ENCODE measurements at places on chromosomes 1 and 21. TPM values are rescaled to one million over a fixed set of nuclear protein-coding genes. Genes with fewer than 3 reads are reported as not detected.

DNA sequence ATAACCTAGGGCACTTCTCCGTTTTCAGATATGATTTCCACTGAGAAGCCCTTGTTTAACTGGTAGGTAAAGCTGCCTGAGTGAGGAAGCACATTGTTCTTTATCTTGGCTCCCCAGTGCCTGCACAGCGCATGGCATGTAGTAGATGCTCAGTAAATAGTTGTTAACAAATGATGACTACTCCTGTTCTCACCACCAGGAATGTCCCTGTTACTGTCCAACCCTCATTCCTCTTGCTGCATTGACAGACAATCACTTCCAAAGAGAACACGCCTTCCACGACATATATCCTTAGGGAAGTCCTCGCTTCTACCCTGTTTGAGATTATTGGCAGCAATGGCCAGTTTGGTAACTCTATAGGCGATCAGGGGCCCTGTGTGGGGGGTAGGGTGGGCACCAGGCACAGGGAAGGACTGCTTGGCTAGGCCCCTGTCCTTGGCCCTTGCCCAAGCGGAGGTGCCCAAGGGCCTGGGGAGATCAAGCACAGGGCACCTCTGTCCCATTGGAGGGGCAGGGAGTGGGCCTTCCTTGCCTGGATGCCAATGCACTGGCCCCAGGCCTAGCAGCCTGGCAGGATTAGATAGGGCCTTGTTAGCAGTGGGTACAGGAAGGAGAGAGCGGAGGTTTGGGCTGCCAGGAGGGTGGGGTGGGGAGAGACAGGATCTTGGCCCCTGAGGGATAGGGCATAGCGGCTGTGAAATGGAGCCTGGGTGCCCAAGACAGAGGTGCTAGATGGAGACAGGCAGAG is 10.2 kb downstream of the NES start:
- H3K4me3 ChIP-seq, result no peak overlapping the region
- peaks cover 70% of the 10 kb centered on the region for H3K4me1 ChIP-seq
- no peaks in the 10 kb centered on the region for H3K27me3 ChIP-seq
- no peak for DNase-seq
- peak overlapping the region; percentile 72 for H3K27ac ChIP-seq

DNA sequence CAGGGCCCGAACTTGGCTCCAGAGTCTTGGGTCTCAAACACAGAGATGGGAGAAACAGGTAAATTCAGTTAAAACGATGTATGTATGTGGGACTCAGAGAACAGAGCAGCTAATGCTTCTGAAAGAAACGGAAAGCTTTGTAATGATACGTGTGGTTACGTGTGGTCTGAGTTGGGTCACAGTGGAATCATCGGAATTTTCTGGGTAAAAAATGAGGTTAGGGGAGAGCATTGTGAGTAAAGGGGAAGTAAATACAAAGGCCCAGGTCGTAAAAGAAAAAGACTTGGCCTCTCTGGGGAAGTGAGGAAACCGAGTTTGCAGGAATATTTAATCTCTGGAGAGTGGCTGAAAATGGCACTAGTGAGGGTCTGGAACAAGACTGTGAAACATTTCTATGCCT is 8.3 kb downstream of the NHLH2 start:
- peaks cover 17% of the 10 kb centered on the region for H3K4me1 ChIP-seq
- H3K36me3 ChIP-seq, result no peaks in the 10 kb centered on the region
- peaks cover 46% of the 10 kb centered on the region for H3K27me3 ChIP-seq
- H3K4me3 ChIP-seq, result no peak overlapping the region
- no peak for DNase-seq

DNA sequence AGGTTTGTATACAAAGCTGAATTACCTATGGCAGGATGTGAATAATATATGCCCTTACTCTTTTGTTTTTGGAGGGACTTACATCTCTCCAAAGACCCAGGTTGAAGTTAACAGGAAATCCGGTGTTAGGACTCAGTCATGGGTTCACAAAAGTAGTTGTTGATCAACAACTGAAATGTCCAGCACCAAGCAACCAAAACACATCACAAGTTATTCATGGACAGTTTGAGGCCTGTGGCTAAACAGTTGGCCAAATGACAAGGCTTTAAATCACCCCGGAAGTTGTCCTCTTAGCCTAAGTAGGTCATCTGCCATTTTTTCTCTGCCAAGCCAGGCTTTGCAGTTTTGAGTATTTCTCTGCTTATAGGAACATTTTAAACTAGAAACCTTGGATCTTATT is 89.9 kb downstream of the CD247 start:
- no peak for DNase-seq
- peaks cover 7% of the 10 kb centered on the region for H3K36me3 ChIP-seq
- no peaks in the 10 kb centered on the region for H3K4me1 ChIP-seq
- no peaks in the 10 kb centered on the region for H3K27me3 ChIP-seq

GRCh38 chr1:208080396-208081286 is 163.5 kb downstream of the PLXNA2 start:
- no peak overlapping the region for H3K4me3 ChIP-seq
- no peaks in the 10 kb centered on the region for H3K27me3 ChIP-seq
- peaks cover 81% of the 10 kb centered on the region for H3K36me3 ChIP-seq

GRCh38 chr1:214331180-214331579 is 50.2 kb downstream of the SMYD2 start:
- no peaks in the 10 kb centered on the region for H3K4me1 ChIP-seq
- no peak for DNase-seq
- H3K27me3 ChIP-seq, result no peaks in the 10 kb centered on the region
- no peak overlapping the region for H3K27ac ChIP-seq
- no peak overlapping the region for H3K4me3 ChIP-seq

GRCh38 chr1:104874044-104874443 is 1124.3 kb downstream of the AMY1C start:
- H3K4me3 ChIP-seq, result no peak overlapping the region
- no peaks in the 10 kb centered on the region for H3K36me3 ChIP-seq
- H3K27me3 ChIP-seq, result no peaks in the 10 kb centered on the region
- H3K4me1 ChIP-seq, result no peaks in the 10 kb centered on the region
- no peak for DNase-seq

DNA sequence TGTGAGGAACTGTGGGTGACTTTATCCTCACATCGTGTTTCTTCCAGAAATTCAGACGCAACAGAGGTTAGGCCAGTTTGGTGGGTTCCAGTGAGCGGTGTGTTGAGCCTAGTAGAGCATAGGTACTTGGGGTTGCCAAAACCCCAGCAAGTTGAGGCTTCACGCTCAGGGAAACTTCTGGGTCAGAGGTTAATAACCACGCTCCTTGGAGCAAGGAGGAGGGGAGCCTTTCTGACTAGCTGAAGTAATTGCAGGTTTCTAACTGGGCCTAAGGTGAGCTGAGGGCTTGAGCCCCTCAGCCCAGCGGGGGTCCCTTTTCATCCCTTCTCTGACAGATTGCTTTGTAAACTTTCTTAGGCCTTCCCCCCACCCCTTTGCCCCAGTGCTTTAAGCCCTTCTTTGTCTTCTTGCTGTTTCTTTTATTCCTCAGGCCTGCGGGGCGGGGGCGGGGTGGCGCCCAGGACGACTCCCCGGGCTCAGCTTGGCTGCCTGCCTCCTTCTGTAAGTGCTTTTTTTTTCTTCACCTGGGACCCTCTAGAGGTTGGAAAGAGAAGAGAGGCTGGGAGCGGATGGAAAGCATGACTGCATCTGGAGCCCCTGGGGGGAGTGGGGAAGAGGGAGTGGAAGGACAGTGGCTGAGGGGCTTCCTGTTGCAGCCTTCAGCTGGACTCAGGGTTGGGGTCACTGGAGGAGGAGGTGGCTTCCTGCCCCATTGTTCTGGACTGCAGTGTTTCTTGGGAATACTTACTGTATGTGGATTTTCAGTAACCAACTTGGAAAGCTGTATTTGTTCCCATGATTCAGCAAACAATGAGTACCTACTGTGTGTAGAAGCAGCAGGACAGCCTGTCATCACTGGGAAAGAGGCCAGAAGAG is 1.3 kb upstream of the ZNF436 start:
- peak overlapping the region; percentile 63 for H3K27ac ChIP-seq
- DNase-seq, result no peak
- H3K36me3 ChIP-seq, result no peaks in the 10 kb centered on the region
- peak overlapping the region; percentile 82 for H3K4me3 ChIP-seq

- H3K27ac ChIP-seq, result no peak overlapping the region
- no peak overlapping the region for H3K4me3 ChIP-seq
- peaks cover 12% of the 10 kb centered on the region for H3K27me3 ChIP-seq
These were observed 112.5 kb upstream of the NBPF11 start for GRCh38 chr1:148264374-148265276.

GRCh38 chr1:169884634-169885033 is 9.1 kb downstream of the SCYL3 start:
- peaks cover 4% of the 10 kb centered on the region for H3K4me1 ChIP-seq
- DNase-seq, result no peak
- no peak overlapping the region for H3K27ac ChIP-seq
- peaks cover 47% of the 10 kb centered on the region for H3K36me3 ChIP-seq
- H3K27me3 ChIP-seq, result no peaks in the 10 kb centered on the region
- no peak overlapping the region for H3K4me3 ChIP-seq

DNA sequence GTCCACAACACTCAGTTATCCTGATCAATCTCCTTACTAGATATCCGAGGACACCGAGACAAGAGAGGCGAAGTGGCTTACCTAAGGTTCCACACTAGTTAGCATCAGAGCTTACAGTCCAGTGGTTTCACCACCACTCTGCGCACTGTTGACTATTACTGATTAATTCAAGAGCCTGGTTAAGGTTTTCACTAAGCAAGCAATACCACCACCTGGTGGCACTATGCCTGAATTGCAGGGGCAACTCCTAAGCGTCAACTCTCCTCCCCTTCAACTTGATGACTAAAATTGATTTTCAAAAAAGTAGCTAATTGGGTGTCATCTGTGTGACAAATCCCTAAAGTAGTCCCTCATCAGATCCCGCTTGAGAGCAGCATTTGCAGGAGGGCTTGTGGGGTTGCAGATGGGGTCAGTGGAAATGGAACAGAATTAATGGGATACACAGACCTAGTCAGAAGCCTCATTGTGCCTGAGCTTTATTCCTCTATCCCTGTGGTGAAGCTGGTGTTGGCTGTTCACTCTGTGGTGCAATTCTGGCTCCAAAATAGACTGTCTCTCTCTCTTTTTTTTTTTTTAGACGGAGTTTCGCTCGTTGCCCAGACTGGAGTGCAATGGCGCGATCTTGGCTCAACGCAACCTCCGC is 9.1 kb downstream of the TTC22 start:
- no peaks in the 10 kb centered on the region for H3K4me1 ChIP-seq
- no peak overlapping the region for H3K27ac ChIP-seq
- DNase-seq, result no peak
- H3K4me3 ChIP-seq, result no peak overlapping the region

DNA sequence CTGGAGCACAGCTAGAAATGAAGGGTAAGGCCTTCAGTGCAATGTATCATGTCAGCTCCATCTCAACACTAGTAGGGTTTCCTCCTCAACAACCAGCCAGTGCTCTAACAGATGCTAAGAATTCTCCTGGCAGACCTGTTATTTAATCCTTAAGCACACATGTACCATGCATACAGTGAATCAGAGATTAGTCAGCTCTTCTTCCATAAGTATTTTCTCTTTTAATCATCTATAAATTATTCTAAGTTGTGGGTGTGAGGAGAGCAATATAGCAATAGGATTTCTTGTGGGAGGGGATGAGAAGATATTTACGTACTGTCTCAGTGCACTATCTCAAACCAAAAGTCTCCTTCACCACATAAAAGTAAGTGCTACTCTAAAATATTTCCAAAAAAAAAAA is 95.3 kb downstream of the COP1 start:
- no peaks in the 10 kb centered on the region for H3K4me1 ChIP-seq
- H3K4me3 ChIP-seq, result no peak overlapping the region
- H3K36me3 ChIP-seq, result peaks cover 24% of the 10 kb centered on the region
- H3K27me3 ChIP-seq, result no peaks in the 10 kb centered on the region
- no peak for DNase-seq

GRCh38 chr1:207766569-207766968 is 14.7 kb downstream of the CD46 start:
- H3K4me3 ChIP-seq, result no peak overlapping the region
- H3K4me1 ChIP-seq, result no peaks in the 10 kb centered on the region
- no peak for DNase-seq
- peaks cover 88% of the 10 kb centered on the region for H3K36me3 ChIP-seq

GRCh38 chr1:205675247-205675646 is 5.1 kb downstream of the SLC45A3 start:
- no peak for DNase-seq
- peaks cover 25% of the 10 kb centered on the region for H3K4me1 ChIP-seq
- H3K27ac ChIP-seq, result no peak overlapping the region
- H3K27me3 ChIP-seq, result peaks cover 1% of the 10 kb centered on the region
- H3K36me3 ChIP-seq, result no peaks in the 10 kb centered on the region
- no peak overlapping the region for H3K4me3 ChIP-seq

DNA sequence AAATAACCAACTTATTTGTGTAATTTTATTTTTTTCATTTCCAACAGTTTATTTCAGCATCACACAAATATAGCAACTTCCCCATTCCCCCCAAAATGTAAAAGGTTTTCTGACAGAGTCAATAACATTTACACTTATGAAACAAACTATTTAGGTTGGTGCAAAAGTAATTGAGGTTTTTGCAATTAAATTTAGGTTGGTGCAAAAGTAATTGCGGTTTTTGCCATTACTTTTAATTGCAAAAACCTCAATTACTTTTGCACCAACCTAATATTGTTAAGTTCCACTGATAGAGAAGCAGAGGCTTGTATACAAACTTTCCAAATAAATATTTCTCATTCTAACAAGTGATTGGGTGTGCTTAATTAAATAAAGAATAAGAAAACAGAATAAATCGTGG is 270.9 kb upstream of the DUSP10 start:
- H3K4me3 ChIP-seq, result no peak overlapping the region
- H3K4me1 ChIP-seq, result no peaks in the 10 kb centered on the region
- no peak overlapping the region for H3K27ac ChIP-seq
- no peaks in the 10 kb centered on the region for H3K27me3 ChIP-seq

GRCh38 chr1:113835686-113836290 is 23.5 kb upstream of the RSBN1 start:
- no peak for DNase-seq
- H3K27ac ChIP-seq, result no peak overlapping the region
- no peaks in the 10 kb centered on the region for H3K27me3 ChIP-seq

GRCh38 chr1:119133987-119134386 is 6.5 kb downstream of the WARS2 start:
- H3K27ac ChIP-seq, result no peak overlapping the region
- H3K4me1 ChIP-seq, result no peaks in the 10 kb centered on the region
- no peak for DNase-seq
- H3K4me3 ChIP-seq, result no peak overlapping the region

GRCh38 chr1:186531561-186532165 is 70.7 kb upstream of the PDC start:
- H3K27me3 ChIP-seq, result no peaks in the 10 kb centered on the region
- H3K4me3 ChIP-seq, result no peak overlapping the region
- no peak overlapping the region for H3K27ac ChIP-seq
- no peaks in the 10 kb centered on the region for H3K36me3 ChIP-seq
- no peak for DNase-seq

The PROK1 gene
- not detected for total RNA-seq

The CADM3 gene
- total RNA-seq, result 8.8 TPM

The PDIK1L gene
- total RNA-seq, result 11.8 TPM

The OR2T33 gene
- total RNA-seq, result not detected

The SYPL2 gene
- total RNA-seq, result 1.5 TPM

The TFF1 gene
- not detected for total RNA-seq

The GSTM5 gene
- 11.7 TPM for total RNA-seq

The SPRR1B gene
- not detected for total RNA-seq

The SLAMF6 gene
- 4.8 TPM for total RNA-seq

The MROH9 gene
- total RNA-seq, result 1.2 TPM

The GJA4 gene
- 16.1 TPM for total RNA-seq

Data from lower lobe of right lung (tissue), 2 donors.